ENCODE measurements at places on chromosomes 7 and 10.
A peak's percentile ranks its signal among the peaks of the same experiment; 100 is the strongest.

DNA sequence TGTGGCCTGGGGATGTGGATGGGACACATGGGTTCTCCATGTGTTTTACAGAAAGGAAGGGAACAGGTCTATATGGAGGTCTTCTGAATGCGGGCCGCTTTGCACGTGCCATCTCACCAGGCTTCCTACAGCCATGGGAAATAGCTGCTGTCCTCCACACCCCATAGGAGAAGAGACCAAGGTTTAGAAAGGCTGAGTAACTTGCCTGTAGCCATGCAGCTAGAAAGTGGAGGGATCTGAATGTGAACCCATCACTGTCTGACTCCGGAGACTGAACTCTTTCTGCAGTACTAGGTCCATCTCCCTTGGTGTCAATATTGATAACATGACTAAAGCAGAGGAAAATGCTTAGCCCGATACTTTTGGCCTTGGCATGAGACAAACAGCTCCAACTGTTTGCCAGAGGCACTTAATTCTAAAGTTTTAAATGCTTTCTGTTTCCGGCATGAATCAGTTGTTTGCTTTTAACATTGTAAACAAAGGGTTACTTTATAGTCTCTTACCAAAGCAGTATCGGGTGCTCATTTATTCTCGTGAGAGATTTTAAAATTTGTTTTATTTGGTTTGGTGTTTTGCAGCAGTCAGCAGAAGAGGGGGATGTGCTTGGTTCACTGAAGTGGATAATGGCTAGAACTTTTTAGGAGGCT is 64.8 kb upstream of the LOXL4 start:
- DNase-seq: no peak

DNA sequence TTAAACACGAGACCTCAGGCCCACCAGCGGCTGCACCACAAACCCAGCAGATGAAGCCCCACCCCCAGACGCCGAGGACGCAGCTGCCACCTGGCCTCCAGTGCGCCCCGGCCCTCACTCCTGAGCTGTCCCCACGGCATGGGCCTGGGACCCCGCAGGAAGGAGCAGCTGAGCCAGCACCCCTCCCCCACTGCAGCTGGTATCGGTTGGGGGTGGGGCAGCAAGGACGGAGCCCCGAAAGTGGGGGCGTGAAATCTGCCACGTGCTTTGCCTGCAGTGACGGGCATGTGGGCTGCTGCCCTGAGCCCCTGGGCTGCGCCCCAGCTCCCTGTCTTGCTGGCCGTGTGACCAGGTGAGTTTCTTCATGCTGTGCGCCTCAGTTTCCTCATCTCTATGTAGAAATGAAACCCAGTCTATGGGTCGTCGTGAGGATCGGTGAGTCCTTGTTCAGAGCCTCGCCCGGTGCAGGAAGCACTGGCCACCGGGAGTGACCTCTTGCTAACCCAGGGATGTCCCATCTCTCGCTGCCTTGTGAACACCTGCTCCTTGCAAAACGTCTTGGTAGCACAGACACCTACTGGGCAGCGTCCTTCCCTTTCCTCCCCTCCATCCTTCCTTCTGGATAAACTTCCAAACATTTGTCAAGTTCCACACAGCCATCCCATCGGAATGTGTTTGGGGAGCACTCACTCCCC is 32.0 kb downstream of the CFAP46 start:
- no peak for DNase-seq

DNA sequence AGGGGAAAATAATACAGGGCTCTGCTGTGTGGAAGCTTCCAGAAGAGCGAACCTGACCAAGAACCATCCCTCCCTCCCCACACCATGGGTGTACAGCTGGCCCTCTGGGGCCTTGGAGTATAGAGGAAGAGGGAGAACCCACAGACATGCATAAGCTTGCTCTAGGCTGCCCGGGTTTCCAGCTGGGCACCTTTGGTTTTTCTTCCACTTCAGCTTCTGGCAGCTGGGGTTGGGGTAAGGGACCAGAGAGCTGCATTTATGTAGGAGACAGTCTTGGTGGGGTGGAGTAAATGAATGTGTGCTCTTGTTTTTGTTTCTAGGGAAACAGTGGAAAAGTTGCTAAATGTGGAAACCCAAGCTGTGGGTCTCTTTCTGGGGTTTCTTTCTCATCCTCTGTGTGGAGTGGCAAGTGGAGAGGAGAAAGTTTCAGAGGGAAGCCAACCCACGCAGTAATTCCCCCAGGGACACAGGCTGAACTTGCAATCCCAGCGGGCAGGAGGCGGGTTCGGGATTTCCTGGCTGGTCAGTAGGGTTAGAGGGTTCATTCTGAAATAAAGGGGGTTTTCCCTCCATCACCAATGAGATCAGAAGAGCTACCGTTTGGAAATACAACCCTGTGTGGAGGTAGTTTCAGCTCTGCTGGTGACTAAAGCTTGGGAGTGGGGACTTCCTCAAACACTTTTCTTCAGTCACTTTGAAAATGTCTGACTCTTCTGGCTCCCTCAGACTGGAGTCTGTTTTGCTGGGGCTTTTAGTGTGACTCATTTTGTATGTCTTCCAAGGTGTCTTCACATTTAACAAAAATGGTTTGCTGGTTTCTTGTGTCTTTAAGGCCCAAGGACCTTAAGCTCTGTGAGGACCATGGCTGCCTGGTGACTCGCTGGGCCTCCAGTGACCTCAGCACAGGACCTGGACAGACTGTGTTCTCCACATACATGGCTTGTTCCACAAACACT is 22.2 kb upstream of the SRGN start:
- no peak for DNase-seq

- no peak for DNase-seq
Observed at GRCh38 chr7:471866-472639, 47.6 kb downstream of the PDGFA start.

DNA sequence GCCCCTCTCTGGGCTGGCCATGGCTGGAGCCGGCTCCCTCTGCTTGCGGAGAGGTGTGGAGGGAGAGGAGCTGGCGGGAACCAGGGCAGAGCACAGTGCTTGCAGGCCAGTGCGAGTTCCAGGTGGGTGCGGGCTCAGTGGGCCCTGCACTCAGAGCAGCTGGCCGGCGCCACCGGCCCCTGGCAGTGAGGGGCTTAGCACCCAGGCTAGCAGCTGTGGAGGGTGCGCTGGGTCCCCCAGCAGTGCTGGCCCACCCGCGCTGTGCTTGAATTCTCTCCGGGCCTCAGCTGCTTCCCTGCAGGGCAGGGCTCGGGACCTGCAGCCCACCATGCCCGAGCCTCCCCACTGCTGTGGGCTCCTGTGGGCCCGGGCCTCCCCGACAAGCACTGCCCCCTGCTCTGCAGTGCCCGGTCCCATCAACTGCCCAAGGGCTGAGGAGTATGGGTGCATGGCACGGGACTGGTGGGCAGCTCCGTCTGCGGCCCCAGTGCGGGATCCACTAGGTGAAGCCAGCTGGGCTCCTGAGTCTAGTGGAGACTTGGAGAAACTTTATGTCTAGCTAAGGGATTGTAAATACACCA is 61.2 kb upstream of the AGR3 start:
- DNase-seq: no peak

GRCh38 chr7:69173846-69174245 is 424.4 kb upstream of the AUTS2 start:
- DNase-seq: no peak

GRCh38 chr7:108078211-108078673 is 51.9 kb downstream of the LAMB4 start:
- no peak for DNase-seq

DNA sequence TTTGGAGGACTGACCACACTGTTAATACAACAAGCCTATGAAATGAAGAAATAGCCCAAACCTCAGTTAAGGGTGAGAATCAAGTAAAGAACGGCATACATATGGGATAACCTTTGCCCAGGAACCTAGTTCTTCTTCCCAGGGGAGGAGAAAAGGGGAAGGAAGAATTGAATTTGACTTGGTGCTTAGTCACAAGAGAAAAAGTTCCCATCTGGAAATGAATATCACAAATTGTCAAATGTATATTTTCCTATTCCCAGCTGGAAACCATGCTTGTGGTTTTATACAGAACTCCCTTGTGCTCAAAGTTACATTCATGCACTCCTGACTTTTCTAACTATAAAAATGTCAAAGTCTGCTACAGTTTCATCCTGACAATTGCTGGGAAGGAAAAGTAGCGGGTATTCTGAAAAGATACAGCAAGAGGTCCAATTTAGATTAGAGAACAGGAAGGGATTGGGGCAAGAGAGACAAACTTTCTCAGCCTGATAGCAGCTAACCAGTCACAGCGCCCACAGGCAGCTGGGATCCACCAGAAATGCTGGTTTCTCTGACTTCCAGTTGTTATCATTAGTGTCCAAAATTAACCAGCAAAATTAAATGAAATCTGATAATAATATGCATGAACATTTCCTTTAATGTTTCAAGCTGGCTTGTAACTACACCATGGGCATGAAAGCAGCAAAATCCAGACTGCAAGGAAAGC is 18.6 kb upstream of the GSAP start:
- peak; percentile 69 for DNase-seq

DNA sequence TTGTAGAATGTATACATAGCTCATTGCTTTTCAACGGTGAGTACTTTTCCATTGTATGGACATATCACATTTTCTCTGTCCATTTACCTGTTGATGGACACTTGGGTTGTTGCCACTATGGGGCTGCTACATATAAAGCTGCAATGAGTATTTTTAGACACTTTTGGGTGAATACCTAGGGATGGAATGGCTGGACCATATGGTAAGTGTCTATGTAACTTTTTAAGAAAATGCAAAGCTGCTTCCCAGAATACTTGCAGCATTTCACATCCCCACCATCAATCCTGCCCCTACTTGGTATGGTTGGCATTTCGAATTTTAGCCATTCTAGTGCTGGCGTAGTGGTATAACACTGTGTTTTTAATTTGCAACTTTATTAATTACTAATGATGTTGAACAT is 274.6 kb downstream of the TNS3 start:
- no peak for DNase-seq

GRCh38 chr10:69734797-69735468 is 66.8 kb upstream of the COL13A1 start:
- DNase-seq: peak; percentile 21

GRCh38 chr7:110974441-110974840 is 116.5 kb upstream of the LRRN3 start:
- no peak for DNase-seq

Data from hematopoietic multipotent progenitor cell treated with erythropoietin and hydrocortisone succinate and interleukin-3 and kit ligand, for 8 days (in vitro differentiated cells).